ENCODE measurements at places on chromosomes 3 and 15.

- DNase-seq = no peak
These were observed 8.8 kb downstream of the ANAPC13 start for GRCh38 chr3:134477002-134477401.

DNA sequence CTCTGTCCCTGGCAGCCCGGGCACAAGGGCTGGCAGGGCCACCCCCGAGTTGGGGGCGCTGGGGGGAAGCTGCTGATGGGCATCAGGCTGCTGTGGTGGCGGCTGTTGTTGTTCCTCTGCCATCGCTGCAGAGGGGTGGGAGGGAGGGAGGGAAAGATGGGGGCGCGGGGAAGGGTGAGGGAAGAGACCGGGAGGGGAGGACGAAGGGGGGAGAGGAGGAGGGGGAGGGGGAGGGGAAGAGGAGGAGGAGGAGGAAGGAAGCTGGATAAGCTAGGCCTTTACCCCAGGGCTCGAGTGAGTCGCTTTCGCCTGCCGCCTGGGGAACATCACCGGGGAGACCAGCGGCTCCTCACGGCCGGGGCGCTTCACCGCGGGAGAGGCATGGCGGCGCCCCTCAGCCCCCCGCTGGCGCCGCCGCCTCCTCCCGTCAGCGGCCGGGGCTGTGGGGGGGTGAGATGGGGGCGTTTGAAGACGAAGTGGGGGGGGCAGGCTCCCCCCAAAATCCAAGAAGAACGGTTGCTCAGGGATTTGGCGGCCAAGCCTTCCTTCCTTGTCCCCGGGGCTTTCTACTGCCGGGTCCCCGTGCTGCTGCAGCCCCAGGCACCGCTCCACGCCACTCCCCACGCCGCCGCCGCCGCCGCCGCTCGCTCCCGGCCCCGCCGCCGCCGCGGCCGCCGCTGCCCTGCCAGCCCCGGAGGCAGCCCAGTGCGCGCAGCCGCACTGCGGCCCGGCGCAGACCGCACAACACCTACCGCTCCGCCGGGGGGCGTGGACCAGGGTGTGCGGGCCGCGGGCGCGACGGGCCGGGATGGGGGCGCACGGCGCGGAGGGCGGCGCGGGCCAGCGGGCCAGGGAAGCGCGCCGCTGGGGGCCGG is at the start of gene RFX7:
RFX7 (minus strand) TSS at position 717 of the 875 bp plus-strand sequence; CDS start at position 123, 594 bp downstream.
- peak; percentile 83 for DNase-seq

DNA sequence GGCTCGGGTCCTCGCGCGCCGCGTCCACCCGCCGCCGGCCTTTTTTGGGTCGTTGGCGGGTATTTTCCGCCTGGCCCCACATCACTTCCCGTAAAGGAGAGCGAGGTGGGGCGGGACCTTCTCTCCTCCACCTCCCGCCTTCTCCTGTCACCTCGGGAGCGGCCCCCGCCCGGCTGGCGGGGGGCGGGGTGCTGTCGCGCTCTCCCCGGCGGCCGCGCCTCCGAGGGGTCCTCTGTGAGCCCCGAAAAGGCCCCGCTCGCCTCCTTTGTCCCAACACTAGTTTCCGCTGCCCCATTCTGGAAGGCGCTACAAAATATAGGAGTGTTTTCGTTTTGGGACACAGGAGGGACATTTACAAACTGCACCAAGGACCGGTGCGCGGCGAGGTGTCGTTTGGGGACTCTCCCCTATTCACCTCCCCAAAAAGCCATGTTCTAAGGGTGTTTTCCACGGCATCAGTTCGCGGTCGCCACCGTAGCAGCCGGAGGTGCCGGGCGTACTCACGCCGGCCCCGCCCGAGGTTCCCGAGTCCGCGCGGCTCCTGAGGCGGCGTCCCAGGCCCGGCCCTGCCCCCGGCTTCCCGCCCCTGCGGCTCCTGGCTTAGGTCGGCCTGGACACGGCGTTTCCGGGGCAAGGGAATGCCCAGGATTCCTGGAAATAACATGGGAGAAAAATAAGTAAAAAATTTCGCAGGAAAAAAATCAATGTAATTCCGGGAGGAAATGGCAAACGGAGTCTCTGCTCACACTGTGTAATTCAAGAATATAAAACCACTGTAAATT is at the start of gene RAB27A:
RAB27A (minus strand) TSS at position 68 of the 782 bp plus-strand sequence. CDS start 54,879 bp downstream, outside the sequence.
- DNase-seq = peak; percentile 17

DNA sequence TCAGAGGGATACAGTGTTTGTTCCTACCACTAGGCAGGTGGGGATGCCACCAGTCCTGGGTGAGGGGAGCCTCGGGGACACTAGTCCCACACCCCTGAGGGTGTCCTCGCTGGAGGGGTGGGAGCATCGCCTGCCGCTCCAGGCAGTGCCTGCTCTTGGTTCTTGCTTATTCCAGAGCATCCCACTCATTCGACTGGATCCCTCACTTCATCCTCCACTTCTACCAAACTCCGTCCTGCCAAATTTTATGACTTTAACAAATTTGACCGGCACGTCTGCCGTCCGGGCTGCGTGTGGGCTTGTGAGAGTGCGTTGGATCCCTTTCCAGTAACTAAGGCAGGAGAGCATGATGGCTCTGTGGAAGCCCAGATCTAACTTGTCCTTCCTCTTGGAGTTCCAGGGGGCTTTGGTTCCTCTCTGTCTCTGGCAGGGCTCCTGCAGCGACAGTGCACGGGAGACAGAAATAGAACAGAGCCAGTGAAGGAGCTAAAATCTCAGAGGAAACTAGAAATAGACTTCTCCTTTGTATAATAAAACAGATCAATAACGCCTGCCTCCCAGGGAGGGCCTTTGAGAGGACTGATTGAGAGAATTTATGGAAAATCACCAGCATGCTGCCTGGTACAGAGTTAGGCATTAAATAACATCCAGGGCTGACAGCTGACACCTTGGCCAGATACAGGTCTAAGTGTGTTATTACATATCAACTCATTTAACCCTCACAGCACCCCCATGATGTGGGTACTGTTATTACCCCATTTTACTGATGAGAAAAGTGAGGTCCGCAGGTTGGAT is 34.5 kb downstream of the MGLL start:
- DNase-seq = no peak

GRCh38 chr3:45914362-45915058 is 28.2 kb downstream of the CCR9 start:
- no peak for DNase-seq

- no peak for DNase-seq
These were observed 4.6 kb downstream of the EFCC1 start for GRCh38 chr3:129005526-129006303.

- peak; percentile 67 for DNase-seq
These were observed at the start of gene RHOV for GRCh38 chr15:40873694-40874561. TSS of gene RHOV (minus strand) at chr15:40874234. CDS start at chr15:40874139, 95 bp downstream.

DNA sequence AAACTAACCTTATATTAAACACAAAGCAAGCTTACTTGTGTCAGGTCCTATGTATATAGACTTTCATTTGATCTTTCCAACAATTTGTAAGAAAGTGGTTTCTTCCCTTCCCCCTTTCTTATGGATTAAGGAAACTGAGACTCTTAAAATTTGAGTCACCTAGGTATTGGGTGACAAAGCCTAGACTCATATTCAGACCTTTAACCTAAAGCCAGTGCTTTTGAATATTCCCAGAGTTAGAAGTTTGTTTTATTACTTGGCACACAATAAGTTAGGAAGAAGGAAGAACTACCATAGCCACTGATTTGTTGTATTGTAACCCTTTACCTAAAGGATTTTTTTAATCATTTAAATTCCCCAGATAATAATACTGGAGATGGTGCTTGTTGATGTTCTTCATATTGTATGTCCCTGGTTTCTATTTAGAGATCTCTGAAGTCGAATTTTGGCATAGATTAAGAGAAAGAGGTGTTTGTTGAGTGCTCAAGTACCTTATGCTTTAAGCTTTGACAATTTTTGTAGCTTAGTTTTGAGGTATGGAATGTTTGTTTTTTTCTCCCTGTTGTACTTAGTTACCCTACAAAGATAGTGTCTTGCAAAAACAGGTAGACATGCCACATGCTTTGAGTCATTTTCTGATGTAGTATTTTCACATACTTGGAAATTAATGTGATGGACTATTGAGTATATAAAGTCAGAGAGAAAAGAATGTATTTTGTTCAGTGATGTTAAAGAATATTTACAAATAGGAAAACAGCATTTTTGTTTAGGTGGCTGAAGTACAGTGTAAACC is 11.2 kb downstream of the TSC22D2 start:
- DNase-seq = no peak

GRCh38 chr3:102104033-102104432 is 254.7 kb downstream of the NFKBIZ start:
- DNase-seq = no peak

- DNase-seq = no peak
These were observed 33.5 kb downstream of the SEMA6D start for GRCh38 chr15:47750740-47751262.

DNA sequence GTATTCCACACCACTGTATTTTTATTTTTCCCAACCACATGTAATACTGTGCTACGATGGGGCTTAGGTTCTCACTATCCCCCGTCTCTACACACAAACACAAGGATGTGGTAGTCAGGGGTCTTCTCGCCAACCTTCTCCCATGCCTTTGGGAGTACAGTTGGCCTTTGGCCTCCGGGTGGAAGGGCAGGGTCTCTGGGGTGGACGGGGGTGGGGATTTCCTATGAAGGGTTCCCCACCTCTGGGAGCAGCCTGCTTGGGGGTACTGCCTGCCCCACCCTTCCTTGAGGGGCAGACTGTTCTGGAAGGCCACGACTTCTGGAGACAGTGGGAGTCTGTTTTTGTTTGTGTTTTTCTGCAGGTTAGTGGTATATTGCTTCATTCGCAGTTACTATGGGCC is 21.3 kb upstream of the RAD18 start:
- no peak for DNase-seq

DNA sequence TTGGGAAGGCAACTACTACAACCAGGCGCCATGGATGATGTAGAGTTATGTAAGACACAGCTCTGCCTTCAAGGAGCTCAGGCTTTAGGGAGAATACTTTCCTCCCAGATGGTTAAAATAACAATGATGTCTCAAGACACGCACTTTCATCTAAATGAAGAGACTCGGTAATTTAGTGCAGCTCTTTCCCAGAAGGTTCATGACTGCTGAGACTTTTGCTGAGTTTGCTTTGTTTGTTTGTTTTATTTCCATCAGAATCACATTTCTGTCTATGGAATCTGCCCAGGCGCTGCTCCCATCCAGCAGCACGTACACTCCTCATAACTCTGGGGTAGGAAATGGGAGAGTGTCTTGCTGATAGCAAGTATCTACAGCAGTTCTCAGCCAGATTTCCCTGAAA is 33.9 kb upstream of the MEX3B start:
- no peak for DNase-seq

DNA sequence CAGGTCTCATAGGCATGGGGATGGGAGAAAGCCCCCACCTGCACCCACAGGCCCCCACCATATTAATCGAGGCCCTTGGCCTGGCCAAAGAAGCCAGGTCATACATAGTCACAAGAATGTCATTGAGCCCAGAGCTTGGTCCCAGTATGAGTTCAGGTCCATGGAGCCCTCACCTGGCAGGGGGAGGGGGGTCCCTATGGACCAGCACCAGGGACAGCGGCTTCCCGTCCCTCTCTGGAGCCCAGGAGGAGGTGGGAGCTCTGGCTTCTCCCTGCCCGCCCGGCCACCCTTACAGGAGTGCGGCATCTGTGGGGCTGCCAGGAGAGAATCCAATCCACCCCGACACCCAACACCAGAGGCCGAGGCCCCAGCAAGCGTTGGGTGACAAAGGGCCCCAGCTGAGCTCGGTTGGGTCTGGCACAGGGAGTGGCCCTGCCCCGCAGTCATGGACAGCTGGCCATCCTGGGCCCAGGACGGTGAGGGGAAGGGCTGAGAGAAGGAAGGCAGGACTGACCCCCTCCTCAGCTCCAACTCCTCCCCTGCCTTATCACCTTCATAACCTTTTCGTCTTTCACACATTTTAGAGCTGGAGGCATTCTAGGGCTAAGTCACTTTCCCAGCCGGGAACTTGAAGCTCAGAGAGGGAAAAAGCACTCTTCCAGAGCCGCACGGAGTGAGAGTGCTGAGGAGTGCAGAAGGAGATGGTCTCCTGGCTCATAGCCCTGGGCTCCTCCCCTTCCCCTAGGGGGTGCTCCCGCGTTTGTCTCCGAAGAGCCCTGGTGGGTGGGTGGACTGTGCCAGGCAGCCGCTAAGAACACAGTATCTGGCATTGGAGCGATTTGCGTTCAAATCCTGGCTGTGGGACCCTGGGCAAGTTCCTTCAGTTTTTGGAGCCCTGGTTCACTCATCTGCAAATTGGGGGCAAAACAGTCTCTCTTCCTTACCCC is 54.6 kb downstream of the ATP2B2 start:
- DNase-seq = no peak

GRCh38 chr3:23430781-23431398 is 227.8 kb downstream of the UBE2E2 start:
- no peak for DNase-seq

DNA sequence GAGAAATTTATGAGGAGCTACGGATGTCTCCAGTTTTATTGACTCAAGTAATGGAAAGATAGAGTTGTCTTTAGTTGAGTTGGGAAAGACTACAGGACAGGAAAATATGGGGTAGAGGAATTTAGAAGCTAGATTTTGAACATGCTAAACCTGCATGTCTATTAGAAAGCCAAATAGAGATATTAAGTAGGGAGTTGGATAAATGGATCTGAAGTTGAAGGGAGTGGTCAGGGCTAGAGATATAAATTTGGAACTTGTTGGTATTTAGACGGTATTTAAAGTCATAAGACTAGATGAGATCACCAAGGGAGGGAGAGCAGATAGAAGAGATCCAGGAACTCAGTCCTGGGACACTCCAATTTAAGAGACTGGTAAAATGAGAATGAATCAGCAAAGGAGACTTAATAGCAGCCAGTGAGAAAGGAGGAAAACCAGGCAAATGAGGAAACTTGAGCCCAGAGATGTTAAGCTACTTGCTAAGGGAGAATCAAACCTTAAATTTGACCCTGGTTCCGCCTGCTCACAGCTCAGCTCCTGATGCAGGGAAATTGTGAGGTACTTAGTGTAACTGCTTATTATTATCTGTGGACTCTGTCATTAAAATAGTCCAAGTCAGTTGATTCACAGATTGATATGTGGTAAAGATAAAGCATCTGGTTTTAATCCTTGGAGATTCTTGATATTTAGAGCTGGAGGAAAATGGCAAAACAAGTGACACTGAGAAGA is 35.8 kb downstream of the ABI3BP start:
- DNase-seq = no peak

GRCh38 chr3:139745831-139746230 is 68.1 kb upstream of the NMNAT3 start:
- DNase-seq = no peak

DNA sequence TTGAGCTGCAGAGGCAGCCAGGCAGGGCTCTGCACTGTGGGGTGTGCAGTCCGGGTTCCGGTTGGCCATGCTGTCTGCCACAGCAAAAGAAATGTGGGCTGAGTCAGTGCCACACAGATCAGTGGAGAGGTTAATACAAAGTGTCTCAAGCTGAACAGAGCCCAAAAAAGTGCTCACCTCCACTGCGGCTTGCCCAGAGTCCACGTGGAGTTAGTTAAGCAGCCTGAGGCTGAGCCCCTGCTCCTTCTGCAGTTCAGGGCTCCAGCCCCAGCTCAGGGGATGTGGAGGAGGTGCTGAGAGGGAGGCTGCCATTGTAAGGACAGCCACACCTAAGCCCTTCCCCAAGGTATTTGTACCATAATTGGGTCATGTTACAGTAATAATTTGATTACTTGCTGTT is 85.3 kb downstream of the LRRK1 start:
- no peak for DNase-seq

- DNase-seq = no peak
These were observed 1.7 kb downstream of the SNTN start for GRCh38 chr3:63654211-63654610.

GRCh38 chr3:82568776-82569338 is 807.4 kb upstream of the GBE1 start:
- no peak for DNase-seq

- DNase-seq = no peak
These were observed 470.9 kb upstream of the ARL6 start for GRCh38 chr3:97293596-97294131.

GRCh38 chr15:65904301-65904700 is 35.0 kb downstream of the RAB11A start:
- DNase-seq = no peak

- DNase-seq = no peak
These were observed 3.8 kb downstream of the VEPH1 start for GRCh38 chr3:157499342-157499963.

Measured in hematopoietic multipotent progenitor cell treated with erythropoietin and hydrocortisone succinate and interleukin-3 and kit ligand, for 15 days (in vitro differentiated cells).